NCI-H1436 treated with DMSO at 0.1 percent for 48 hours (cell line): ENCODE measurements at places on chromosomes 7 and 10.

- DNase-seq: peak; percentile 83
These were observed 6.8 kb upstream of the ASB15 start for GRCh38 chr7:123594813-123595241.

GRCh38 chr7:149109969-149110368, 16.2 kb downstream of the ZNF425 start:
- DNase-seq: no peak

GRCh38 chr7:47818796-47819606, 129.3 kb downstream of the PKD1L1 start:
- DNase-seq: no peak

DNA sequence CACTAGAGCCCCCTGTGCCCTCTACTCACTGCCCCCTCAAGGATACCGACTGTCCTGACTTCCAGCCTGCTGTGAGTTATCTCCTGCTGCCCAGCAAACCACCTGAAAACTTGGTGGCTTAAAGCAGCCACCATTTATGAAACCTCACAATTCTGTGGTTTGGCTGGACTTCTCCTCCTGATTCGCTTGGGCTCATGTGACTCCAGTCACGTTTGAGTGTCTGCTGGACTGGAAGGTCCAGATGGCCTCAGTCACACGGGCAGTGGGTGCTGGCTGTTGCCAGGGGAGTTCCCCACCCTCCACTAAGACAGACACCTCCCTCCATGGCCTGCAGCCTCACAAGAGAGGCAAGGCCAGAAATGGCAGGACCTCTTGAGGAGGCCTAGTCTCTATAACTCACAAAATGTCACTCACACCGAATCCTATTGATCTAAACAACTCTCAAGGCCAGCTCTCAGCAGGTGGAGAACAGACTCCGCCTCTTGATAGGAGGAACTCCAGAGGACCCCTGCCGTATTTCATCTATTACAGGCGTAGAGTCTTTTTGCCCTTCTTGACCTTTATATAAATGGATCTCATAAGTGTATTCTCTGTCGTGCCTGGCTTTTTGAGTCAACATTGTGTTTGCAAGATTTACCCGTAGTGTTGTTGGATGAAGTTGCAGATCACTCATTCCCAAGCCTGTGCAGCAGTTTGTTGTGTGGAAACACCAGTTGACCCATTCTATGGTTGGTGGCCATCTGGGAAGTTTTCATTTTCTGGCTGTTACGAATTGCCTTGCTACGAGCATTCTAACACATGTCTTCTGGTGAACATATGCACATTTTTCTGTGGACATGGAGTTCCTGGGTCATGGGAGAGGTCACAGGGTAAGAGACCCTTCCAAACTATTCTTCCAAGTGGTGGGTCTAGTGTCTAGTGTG, 48.3 kb downstream of the ZMIZ1 start:
- DNase-seq: no peak

DNA sequence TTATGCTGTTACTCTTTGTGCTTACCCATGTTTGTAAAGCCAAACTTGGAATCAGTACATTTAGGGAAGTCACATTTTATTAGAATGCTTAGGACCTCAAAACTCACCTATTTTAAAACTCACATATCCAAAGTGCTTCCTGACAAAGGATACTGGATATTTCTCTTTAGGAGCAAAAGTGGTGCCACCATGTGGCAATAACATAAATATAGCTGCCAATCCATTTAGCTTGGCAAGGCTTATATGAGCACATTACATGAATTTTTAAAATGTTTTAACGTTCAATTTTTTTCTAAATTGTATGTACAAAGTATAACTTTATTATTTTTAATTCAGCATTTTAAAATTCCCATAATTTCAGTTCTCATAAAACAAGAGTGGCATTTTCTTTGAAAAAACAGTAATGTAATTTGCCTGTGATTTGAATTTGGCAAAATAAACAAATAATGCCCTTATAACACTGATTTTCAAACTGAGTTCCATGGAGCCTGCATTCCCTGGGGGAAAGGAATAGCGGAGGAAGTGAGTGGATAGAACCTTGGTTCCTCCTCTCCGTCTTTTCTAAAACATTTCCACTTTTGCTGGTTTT, 75.4 kb downstream of the HDAC9 start:
- DNase-seq: no peak

DNA sequence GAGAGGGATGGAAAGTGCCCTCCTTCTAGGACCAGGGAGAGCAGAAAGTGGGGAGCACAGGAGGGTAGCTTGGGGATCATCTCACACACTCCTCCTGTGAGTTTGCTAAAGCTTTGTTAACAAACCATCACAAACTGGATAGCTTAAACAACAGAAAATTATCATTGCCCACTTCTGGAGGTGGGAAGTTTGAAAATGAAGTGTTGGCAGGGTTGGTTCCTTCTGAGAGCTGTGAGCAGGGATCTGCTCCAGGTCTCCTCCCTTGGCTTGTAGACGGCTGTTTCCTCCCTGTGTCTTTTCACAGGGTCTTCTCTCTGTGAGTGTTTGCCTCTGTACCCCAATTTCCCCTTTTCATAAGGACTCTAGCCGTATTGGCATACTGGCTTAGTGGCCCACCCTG, 32.0 kb upstream of the CXCL12 start:
- no peak for DNase-seq

- DNase-seq: no peak
These were observed 223.2 kb downstream of the CCSER2 start for GRCh38 chr10:84551437-84552120.

DNA sequence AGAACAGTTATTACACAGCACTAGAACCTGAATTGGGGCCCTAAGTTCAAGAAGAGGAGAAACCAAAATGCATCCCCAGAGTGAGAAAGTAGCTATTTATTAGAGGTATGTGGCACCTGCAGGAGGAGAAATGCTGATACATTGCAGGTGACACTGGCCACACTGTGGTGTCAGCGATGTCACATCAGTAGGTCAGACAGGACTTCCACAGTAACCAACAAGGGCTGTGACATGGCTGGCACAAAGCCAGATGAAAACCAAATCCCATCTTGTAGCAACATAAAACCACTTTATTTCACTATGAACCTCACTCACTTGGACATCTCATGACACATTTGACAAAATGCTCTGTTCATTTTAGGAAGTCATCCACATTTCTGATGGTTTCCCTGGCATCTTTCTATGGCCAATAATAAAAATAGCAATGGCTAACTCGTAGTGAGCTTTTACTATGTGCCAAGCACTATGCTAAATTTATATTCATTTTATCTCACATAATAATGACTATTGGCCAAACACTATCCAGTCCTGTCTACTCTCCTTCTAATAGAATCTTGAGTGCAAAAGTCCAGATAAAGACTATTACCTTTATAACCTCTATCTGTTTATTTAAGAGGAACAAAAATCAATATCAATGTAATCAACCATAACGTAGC, 154.2 kb downstream of the TSPAN12 start:
- no peak for DNase-seq
